ENCODE measurements at places on chromosomes 5 and 9.
A peak's percentile ranks its signal among the peaks of the same experiment; 100 is the strongest.

GRCh38 chr5:178376921-178377582 lies 144.4 kb upstream of the PHYKPL start:
- DNase-seq = no peak

- DNase-seq = no peak
These were observed 3.3 kb upstream of the TSC1 start for GRCh38 chr9:132947756-132948155.

DNA sequence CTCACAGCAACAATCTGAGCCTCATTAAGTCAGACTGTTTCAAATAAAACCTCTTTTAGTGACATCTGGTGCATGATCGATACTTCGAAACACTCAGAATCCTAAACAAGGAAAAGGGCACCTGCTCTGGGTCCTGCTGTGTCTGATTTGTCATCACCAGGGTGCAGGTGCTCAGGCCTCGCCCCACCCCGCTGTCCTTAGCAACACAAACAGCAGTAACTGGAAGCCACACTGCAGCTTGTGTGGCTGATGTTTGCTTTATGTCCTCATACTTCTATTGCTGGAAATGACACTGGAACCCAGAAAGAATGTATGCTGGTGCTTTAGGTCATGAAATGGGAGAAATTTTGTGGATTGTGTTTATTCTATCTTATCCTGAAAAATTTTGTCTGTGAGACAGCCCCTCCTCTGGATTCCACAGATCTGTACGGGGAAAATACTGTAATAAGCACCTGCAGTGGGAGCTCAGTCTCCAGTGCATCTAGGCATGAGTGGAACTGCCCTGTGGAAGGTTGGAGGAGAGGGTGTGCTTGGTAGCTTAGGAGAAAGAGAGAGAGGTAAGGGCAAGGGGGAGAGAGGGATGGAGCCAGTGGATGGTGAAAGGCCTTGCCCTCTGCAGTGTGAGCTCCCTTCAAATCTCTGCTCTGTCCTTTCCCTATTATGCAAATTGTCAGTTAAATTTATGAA lies 284.2 kb downstream of the SMARCA2 start:
- no peak for DNase-seq

DNA sequence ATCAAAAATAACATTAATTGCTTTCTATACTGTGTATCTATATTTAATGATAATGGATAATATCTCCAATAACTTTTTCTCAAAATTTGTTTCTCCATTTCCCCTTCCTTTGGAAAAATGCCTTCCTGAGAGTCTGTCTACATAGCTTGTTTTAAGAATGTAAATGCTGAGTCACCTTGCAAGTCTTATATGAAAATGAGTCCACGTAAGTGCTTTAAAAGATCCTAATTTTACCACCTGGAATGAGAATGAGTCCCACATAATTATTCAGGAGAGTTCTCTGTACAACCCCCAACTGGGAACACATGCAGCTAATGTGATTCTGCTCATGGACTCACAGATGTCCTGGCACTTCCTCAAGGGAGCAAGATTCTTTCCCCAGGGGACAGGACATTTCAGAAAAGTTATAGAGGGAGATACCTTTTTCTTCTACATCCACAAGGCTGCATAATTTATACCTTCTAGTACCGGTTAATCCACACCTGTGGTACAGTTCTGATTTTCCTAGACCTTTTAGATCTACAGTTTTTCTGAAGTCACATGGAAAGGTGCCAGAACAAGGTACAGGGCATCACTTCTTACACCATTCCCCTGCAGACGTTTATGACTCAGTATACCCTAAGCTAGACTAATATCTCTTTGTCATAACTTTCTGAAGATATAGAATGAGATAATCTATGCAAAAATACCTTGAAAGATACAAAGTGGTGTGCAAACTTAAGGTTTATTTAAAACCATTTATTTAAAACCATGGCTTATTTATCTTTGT lies 314.1 kb downstream of the CETN3 start:
- no peak for DNase-seq

DNA sequence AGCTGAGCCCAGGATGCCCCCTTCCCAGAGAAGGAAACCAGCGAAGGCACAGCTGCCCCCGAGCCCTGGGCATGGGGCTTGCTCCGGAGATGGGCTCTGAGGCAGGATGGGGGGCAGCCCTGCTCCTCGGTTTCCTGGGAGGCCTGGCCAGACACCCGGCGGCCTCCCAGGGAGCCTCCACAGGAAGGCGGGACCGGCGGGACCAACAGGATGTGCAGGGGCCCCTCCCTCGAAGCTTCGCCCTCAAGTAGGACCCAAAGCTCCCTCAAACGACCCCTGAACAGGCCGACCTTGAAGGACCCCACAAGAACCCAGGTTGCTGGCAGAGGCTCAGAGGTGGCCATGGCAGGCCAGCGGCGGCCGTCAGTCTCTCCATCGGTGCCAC lies 11.7 kb downstream of the EXD3 start:
- no peak for DNase-seq

GRCh38 chr9:90775657-90776056 lies 26.0 kb upstream of the SYK start:
- no peak for DNase-seq

GRCh38 chr9:110173322-110173642 lies 34.7 kb downstream of the C9orf152 start:
- no peak for DNase-seq

GRCh38 chr5:143964919-143965318 lies 153.0 kb downstream of the HMHB1 start:
- DNase-seq = no peak

GRCh38 chr5:94433397-94434163 lies 184.8 kb downstream of the KIAA0825 start:
- DNase-seq = peak; percentile 80

- no peak for DNase-seq
These were observed 3.6 kb downstream of the GLDC start for GRCh38 chr9:6641961-6642360.

- no peak for DNase-seq
These were observed 274.4 kb upstream of the CLINT1 start for GRCh38 chr5:158133369-158133768.

- DNase-seq = no peak
These were observed 89.5 kb downstream of the LMX1B start for GRCh38 chr9:126703002-126703865.

DNA sequence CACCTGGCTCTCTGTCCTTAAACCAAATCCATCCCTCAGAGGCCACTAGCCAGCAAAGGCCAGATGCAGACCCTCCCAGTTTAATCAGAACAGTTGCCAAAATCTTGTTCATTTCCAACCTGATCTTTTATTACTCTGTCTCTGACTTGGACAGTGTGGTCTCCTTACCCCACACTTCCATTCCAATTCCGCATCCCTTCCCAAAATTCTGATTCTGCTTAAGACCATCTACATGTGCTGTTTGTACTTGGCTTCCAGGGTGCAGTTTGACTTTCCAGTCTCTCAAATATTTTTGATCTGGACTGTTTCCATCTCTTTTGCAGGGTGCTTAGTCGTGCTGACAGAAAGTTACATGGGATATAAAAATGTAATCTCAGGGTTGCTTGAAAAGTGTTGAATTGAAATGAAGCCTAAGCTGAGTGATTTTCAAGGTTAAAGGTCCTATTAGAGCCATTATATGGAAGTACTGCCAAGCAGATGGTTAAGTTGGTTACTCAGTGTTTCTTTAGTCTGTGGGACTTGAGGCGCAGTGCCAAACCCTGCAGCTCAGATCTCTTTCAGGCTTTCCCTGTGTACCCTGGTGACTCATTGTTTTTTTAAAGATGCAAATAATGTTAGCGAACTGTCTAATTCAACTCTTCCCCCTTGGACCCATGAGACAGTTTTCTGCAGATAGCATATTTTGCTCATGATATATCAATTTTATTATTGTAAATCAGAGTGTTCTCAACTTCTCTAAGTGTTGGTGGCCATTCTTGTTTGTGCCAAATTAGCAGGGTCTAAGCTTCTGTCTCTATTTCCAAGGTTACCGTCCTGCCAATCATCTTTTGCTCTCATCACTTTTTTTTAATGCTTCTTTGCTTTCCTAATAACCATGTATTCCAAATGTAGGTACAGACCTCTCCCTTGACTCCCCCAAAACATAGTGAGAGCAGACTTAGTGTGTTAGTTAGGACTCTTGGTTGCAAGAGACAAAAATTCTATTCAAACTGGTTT lies 18.2 kb upstream of the DCP2 start:
- DNase-seq = peak; percentile 77

DNA sequence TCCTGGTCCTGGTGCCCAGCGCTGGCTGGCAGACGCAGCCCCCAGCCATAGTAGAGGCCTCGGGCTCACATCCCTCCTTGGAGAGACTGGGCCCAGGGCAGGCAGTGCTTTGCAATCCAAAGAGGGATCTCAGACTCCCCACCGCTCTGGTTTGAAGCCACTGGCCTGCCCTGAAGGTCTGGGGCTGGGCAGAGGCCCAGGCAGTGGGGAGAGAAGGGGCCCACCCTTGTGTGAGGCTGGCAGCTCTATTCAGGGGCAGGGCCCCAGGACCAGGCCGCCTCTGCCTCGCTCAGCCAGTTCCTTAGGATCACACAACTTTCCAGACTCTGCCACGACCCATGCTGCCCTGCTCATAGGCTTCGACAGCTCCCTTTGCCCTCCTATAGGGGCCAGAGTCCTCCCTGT lies 10.7 kb upstream of the SEC16A start:
- DNase-seq = no peak

- peak; percentile 25 for DNase-seq
These were observed 186.7 kb downstream of the PDZD2 start for GRCh38 chr5:31825518-31826068.

DNA sequence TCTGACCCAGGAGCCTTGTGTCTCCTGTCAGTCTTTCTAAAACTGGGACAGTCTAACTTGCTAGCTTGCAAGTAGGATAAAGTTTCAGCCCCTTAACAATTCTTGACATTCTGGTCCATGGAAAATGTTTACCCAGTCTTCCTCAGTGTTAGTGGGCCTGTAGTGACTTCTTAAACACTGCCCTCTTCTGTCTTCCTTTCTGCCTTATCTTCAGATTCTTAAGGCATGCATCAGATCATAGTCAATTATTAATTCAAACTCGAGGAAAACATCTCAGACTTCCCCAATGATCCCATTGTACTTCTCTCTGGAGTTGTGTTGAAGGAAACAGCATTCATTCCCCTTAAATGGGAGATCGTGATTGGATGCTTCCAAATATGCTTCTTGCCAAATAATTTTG lies 1199.8 kb downstream of the DTWD2 start:
- DNase-seq = no peak

GRCh38 chr9:128555180-128555721 lies 2.9 kb downstream of the SPTAN1 start:
- DNase-seq = no peak

DNA sequence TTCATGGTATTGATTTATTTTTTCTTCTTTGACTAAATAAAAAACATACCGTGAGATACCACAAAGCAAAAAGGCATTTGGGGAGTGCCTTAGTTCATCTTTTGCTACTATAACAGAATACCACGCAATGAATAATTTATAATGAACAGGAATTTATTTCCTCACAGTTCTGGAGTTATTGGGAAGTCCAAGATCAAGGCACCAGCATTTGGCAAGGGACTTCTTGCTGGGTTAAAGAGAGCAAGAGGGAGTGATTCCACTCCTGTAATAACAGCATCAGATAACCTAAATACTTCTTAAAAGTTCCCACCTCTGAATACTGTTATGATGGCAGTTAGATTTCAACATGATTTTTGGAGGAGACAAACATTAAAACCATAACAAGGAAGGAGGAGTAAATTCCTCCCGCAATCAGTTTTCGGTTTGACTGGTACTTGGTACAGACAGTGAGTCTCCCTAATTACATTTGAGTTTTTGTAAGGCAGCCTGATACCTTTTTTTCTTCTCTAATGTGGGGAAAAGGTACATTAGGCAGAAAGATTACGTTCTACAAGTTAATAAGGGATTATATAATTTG lies 8.8 kb upstream of the OMD start:
- DNase-seq = no peak

GRCh38 chr5:101783241-101784013 lies 512.7 kb downstream of the SLCO4C1 start:
- DNase-seq = no peak

GRCh38 chr9:134676361-134676760 lies 34.8 kb downstream of the COL5A1 start:
- DNase-seq = no peak

DNA sequence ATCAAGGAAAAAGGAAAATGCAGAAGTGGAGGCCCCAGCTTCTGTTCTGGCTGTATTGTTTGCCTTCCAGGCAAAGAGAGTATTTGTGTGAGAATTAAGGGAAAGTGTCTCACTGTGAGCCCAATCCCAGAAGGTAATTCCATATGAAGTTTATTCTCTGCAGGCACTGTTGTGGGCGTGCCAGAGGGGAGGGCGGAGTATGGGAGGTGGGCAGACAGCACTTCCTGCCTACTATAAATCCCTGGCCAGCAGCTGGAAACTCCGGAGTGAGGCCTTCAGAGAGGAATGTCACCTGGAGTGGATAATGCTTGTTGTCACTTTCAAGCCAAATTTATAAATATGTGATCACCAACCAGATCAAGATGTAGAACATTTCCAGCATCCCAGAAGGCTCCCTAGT lies 209.5 kb downstream of the ARHGAP26 start:
- no peak for DNase-seq

GRCh38 chr5:86115164-86115563 lies 502.6 kb upstream of the COX7C start:
- DNase-seq = no peak
